ENCODE measurements at places on chromosomes 3 and 15.

GRCh38 chr3:182682263-182683241, 110.8 kb upstream of the ATP11B start:
- no peak for DNase-seq

DNA sequence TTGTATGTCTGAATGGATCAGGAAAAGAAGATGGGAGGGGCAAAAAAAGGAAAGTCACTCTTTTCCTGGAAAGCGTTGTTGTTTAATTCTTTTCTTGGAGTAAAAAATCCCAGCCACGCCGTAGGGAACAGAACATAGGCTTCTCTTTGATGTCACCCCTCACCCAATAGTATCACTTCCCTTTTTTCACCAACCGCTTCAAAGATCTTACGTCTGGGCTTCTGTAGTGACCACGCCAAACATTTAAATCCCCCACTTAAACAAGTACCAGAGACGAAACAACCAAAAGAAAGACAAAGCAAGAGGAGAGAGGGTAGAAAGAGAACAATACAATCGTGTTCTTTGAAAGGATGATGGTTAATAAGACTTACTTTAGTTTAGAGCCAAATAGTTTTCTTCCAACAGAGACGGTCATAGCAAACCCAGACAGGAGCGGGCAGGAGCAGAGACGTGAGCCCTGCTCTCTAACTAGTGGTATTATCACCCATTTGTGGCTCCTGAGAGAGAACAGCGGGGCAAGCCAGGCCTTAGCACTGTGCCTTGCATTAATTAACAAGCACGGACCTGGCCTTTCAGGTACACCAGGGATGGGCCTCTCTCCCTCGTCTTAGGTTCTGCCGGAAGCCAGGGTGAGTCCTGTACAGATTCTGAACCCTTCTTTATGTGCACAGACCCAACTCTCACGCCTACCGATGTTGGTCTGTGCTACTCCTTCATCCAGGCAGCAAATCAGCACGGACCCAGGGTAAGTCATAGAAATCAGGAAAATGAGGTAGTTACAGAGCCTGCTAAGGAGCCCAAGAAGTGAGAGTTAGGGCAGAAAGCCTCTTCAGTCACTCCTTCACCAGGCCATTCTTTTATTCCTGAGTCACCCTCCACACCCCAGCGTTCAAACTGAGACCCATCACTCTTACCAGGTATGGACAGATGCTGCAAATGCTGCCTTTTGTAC, 28.2 kb upstream of the BCL6 start:
- DNase-seq: no peak

DNA sequence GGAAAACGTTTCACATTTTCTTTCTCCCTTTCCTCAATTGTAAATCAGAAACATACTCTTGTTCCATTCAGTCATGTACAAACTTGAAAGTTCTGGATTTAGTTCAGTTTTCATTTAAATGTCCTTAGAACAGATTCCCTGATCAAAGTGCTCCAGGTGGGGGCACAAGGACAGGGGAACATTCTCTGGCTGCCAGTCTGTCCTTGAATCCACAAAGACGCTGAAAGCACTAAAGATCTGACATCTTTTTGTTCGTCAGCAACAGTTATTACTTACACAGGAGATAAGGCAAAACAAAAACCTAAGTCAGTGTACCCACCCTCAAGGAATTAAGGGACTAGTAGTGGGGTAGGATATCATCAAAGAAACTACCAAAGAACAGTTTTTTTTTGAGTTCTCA, 139.2 kb downstream of the GHSR start:
- no peak for DNase-seq

DNA sequence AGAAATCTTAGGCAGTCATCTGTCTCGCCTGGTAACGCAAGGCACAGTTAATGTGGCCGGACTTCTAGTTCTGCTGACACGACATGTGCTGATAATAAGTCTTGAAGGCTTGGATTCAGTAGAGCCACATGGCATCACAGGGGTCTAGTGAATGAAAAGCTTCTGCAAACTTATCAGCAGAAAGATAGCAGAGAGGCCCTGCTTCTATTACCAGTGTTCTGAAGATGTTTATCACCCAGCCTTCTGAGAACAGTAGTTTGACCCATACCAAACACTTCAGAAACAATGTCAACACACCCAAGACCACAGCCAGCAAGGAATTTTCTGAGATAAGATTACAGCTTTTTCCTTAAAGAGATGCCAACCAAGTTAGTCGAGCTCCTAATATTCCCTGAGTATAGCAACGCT, 102.7 kb upstream of the UMPS start:
- no peak for DNase-seq

GRCh38 chr3:195268576-195269309, 2.2 kb downstream of the XXYLT1 start:
- no peak for DNase-seq

- no peak for DNase-seq
Measured at GRCh38 chr3:130379274-130379673, 33.8 kb downstream of the COL6A5 start.

- no peak for DNase-seq
Measured at GRCh38 chr3:18853269-18853668, 295.0 kb upstream of the KCNH8 start.

- no peak for DNase-seq
Measured at GRCh38 chr3:151316267-151316991, at the start of gene GPR87. TSS of gene GPR87 (minus strand) at chr3:151316820. CDS start at chr3:151300100, 16,720 bp downstream.

- no peak for DNase-seq
Measured at GRCh38 chr15:66253418-66254088, at the start of gene MEGF11. TSS of gene MEGF11 (minus strand) at chr15:66253750. CDS start at chr15:66128403, 125,347 bp downstream.

- no peak for DNase-seq
Measured at GRCh38 chr15:56180851-56181250, 62.8 kb downstream of the RFX7 start.

GRCh38 chr3:158419820-158420653, 151.0 kb upstream of the MLF1 start:
- DNase-seq: no peak

DNA sequence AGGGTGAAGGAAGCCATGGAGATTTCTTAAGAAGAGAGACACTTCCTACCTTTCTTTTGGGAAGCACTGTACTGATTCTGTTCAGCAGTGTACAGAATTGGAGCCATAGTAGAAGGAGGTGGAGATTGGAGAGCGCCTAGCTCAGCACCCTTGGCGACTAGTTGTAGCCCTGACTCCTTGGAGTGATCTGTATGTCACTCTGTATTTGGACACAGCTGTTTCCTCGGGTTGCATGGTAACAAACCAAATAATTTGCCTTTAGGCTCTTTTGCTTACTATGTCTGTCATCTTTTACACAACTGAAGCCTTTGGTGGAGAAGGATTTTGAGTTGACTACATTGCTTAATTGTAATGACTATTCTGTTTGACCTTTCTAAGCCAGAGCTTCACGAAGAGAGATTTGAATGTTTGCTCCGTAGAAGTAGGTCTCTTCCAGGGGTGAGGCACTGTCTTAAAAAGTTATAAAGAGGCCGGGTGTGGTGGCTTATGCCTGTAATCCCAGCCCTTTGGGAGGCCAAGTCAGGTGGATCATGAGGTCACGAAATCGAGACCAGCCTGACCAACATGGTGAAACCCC, 77.1 kb downstream of the AKAP13 start:
- no peak for DNase-seq

DNA sequence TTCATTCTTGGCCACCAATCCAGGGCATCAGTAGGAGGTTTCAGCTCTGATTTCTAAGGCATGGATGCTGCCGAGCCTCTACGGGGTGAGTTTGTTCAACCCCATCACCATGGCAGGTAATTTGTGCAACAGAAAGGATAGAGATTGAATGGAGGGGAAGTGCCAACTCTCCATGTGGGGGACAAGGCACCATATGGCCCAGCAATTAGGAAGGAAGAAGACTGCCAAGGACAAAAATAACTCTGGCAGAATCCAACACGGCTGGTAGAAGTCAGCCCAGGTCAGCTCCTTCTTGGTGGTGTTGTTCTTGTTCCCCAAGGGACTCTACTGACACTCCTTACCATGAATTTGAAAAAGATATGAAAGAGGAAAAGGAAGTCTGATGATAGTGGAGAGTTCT, 503.9 kb downstream of the MAGI1 start:
- no peak for DNase-seq

DNA sequence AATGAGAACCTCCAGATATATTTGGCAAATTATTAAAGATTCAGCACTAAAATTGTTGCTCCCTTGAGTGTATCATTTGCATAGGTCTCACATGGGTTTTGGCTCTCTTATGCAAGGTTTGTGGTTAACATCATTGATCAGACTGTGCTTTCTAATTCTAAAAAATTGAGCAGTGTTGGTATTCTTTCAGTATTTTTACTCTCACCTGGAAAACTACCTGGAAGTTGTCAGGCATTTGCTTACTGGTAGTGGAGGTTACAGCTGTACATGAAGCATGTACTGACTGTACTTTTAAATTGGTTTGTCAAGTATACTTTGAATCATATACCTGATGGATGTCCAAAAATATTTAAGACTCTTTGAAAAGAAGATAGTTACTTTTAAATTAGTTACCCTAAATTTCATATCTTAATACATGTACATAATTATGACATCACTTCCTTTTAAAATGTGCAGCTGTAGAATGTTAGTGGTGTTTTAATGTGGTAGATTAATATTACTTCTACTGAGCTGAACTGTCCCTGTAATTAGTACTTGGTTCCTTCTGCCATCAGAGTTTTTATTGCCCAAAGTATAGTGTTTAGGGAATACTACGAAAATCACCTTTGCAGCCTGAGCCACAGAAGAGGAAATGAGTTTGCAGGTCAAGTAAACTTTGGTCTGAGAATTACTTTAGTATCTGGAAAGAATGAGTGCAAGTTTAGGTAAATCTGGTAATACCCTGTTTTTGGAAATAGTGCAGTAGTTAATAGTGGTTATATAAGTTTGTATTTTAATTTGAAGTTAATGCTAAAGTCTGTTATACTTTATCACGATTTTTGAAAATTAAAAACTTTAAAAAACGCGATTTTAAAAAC, 2.8 kb downstream of the CHD2 start:
- DNase-seq: no peak

DNA sequence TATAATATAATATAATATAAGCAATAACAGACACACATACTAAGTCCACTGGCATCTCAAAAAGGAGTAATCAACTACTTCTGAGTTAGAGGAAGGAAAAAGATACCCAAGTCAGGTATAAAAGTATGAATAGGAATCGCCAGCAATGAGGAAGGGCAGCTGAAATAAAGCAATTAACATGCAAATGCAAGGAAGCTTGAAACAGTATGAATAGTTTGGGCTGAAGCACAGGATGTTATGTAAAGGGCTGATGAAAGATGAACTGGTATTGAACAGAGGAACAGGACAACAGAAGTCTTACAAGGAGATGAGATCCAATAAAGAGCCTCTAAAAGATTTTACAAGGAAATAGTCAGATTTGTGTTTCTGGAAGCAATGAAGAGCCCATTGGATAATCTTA, 7.1 kb downstream of the COPS2 start:
- DNase-seq: no peak

- DNase-seq: no peak
Measured at GRCh38 chr3:94101860-94102259, 39.0 kb downstream of the NSUN3 start.

- DNase-seq: no peak
Measured at GRCh38 chr3:67906261-67906660, 251.8 kb upstream of the SUCLG2 start.
